ENCODE measurements at places on chromosomes 3 and 15.

- no peak for DNase-seq
These were observed 10.7 kb upstream of the AMOTL2 start for GRCh38 chr3:134384963-134385362.

DNA sequence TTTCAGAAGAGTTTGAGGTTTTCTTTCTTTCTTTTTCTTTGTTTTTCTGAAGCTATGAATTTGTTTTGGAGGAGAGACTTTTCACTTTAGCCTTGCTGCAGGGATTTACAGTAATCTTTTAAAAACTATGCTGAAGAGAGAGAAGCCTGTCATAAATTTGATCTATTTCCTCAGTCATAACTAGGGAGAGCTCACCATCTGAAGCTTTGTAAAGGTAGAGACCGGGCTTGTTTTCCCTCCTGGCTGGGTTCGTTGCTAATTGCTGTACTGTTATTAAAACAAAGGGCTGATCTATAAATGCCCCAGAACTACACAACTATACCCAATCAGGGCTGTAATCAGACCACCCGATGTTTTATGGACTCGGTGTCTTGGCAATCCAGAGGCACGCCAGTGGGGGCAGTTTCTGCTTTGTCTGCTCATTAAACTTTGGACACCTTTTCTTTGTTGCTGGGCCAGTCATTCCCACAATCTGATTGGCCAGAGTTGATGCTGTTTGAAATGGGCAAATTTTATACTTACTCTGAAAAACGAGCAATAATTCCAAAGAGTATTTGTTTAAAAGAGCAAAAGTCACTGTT lies 164.3 kb downstream of the CACNA1D start:
- no peak for DNase-seq

DNA sequence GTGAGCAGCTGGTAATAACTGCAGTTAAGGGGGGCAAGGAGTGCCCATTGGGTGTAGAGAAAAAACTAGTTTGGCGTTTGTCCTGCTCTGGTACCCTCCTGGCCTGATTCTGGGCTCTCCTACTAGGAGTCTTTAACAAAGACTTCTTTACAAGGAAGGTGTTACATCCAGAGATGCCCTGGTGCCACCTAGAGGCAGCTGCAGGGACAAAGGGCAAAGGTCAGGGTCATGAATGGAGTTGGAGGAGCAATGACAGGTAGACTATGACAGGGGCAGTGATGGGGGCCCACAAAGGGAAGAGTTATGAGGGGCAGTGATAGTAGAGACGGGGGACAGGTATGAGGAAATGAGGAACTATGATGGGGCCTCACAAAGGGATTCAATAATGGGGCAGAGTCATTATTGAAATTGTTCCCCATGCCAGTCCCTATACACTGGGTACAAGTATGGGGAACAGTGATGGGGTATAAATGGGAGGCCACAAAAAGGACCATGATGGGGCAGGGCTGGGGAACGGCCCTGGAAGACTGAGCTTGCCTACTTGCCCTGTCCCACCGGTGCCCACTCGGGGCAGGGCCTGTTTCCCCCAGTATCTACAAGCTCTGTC lies 7.9 kb downstream of the CCDC71 start:
- DNase-seq, result no peak

DNA sequence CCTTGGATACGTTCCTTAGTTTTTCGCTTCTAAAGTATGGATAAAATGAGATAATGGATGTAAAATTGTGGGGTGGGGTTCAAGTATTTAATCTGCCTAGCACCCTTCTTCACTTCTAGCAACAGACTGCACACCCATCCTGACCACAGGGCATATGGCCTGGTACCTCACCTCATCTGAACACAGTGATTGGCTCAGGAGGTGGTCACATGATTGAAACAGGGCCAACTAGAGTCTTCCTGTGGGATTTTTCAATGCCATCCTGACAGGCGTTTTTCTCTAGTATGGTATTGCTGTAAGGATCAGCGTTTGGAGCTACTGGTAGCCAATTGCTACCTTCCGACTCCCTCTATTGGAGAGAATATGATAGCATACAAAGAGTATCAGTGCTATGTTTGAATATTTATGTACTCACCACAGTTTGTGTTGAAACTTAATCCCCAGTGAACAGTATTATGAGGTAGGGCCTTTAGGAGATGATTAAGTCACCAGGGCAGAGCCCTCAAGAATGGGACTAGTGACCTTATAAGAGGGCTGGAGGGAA lies 172.2 kb downstream of the PPM1L start:
- no peak for DNase-seq

- no peak for DNase-seq
These were observed 6.3 kb downstream of the ST3GAL6 start for GRCh38 chr3:98769448-98769847.

- no peak for DNase-seq
These were observed 50.2 kb upstream of the ABHD10 start for GRCh38 chr3:111928613-111929012.

DNA sequence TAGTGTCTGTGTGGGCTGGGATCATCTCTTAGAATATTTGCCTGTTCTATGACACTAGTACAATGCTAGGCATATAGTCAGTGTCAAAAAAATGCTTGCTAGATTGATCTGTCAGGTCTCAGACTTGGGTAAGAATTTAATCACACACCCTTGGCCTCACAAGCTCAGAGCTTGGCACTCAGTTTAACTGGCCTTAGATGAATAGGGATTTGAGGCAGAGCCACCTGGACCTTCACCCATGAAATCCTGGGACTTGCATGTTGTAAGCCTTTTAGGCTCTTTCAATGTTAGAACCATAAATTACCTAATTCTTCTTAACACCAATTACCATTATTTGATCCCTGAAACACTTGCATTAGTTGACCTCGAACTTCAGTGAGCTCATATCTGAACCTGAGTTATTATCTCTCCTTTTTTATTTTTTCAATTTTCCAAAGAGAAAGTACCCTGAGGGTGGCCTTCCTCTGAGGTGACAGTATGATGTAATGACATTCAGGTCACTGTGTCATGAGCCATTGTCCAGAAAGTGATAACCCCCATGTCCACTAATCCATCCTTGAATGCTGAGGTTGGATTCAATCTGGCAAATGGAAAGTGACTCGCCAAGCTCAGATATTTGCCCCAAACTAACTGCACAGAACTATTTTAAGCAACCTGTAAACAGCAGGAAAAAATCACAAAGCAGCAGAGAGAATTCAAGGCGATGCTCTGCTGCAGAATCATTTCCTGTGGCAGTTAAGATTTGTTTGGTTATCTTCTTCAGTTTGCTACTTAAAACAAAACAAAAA lies 615.2 kb upstream of the NR2F2 start:
- DNase-seq, result no peak

DNA sequence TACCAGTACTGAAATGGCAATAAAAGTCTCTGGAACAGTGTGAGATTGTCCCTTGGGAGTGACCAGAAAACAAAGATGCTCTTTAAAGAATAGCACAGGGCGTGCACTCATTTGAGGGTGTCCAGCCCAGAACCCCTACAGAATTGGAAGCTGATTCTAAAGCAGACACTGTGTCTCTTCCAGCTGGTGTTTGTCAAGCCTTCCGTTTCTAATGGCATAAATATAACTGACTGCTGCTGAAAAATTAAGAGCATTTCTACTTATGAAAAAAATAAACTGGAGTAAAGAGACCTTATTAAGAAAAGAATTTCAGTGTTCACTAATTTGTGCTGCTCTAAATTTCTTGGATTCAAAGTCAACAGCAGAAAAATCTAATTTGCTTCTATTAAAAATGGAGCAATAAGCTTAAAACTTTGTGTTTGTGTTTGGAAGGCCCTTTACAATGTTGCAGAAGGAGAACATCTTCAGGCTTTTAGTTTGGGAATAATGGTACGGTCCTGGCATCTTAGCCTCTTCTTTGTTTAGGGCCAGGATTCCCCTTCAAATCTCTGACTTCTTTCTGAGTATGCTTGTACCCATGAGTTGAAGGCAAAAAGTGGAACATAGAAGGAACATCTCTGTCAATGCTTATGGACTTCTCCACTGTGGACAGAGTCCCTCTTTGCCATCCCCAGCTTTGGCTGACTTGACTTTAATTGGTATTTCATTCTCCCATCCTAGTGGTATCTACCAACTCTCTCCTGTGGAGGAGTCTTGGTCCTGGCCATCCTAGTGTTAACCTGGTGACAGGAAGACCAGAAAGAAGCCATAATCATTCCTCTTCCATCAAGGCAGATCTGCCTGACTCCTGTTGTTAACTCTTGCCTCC lies 65.9 kb downstream of the THSD4 start:
- no peak for DNase-seq

- DNase-seq, result no peak
These were observed 43.6 kb downstream of the SENP2 start for GRCh38 chr3:185629554-185630181.

GRCh38 chr3:22157848-22158247 lies 406.8 kb upstream of the ZNF385D start:
- no peak for DNase-seq

- DNase-seq, result no peak
These were observed 171.1 kb downstream of the MAGI1 start for GRCh38 chr3:65867463-65868210.

DNA sequence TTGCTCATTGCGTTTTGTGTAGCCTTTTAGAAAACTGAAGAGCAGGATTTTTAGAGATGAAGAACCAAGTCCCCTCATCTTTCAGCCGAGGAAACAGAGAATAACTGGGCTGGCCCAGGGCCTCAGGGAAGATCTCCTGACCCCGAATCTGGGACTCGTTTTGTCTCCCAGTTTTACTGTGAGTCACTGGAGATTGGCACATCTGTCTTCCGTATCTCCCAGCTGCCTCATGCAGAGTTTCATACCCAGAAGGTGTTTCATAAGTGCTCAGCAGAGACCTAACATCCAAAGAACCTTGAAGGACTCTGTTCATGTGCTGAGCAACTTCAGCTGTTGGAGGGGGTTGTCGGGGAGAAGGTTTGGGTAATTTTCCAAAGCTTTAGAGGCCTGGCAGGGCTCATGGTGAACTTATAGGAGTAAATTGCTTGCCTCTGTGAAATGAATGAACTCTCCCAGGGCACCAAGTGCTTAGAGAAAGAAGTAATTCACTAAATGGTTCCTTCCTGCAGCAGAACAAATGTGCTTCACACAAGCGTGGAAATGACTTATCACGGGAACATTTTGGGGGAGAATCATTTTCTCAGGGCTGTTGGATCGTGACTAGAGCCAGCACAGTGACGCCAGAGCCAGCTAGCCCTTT lies 121.4 kb downstream of the FAM43A start:
- no peak for DNase-seq

GRCh38 chr3:163779396-163780344 lies 1298.6 kb downstream of the SI start:
- DNase-seq, result no peak

GRCh38 chr15:72585476-72586058 lies 68.9 kb upstream of the GOLGA6B start:
- no peak for DNase-seq

- no peak for DNase-seq
These were observed 21.9 kb downstream of the ABTB1 start for GRCh38 chr3:127694467-127695215.

DNA sequence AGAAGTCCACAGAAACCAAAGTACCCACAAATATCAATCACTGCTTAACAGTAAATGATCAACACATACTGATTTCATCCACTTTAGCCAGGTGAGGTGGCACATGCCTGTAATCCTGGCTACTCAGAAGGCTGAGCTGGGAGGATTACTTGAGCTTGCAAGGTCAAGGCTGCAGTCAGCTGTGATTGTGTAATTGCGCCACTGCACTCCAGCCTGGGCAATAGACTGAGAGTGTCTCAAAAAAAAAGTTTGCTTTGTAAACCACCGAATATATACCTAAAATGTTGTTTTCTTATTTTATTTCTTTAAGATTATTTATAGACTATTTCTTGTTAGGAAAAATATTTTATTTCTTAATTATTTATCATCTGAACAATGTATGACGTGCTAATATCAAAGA lies 8.7 kb upstream of the ATP13A4 start:
- no peak for DNase-seq

- no peak for DNase-seq
These were observed 3.8 kb upstream of the KIF23 start for GRCh38 chr15:69410248-69410874.

- DNase-seq, result no peak
These were observed 1.4 kb upstream of the CHRNA7 start for GRCh38 chr15:32028921-32029320.

GRCh38 chr15:75349851-75350588 lies 3.2 kb downstream of the NEIL1 start:
- DNase-seq, result no peak

DNA sequence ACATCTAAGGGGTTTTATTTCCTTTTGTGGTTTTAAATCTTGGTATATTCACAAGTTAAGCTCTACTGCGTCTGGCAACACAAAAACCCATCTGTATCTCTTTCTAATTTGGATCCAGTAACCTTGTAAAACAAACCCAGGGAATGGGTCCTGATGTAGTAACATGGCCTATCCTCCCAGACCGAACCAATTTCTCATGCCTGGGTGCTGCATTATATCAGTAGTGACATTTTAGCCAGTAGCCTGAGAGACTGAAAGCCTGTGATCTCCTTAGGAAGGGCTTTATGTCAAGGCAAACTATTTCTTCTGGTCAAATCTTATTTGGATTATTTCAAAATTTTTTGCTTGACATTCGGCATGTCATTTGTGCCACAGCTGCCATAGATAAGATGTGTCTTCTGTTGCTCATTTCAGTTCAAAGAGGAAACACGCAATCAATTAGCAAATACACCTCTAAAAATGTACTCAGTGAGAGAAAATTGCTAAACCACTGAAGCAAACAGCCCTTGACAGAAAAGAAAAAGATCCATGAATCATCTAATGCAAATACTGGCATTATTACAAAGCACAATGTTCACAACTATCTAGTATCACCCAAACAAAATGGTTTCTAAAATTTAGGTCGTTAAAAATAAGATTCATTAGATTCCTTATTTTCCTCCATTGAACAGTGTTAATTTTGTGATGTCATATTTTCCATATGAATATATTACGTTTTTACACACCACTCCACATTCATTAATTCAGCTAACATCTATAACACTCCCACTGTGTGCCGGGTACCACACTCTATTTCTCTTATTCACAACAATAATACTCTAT lies 4.0 kb downstream of the NPTN start:
- DNase-seq, result no peak

DNA sequence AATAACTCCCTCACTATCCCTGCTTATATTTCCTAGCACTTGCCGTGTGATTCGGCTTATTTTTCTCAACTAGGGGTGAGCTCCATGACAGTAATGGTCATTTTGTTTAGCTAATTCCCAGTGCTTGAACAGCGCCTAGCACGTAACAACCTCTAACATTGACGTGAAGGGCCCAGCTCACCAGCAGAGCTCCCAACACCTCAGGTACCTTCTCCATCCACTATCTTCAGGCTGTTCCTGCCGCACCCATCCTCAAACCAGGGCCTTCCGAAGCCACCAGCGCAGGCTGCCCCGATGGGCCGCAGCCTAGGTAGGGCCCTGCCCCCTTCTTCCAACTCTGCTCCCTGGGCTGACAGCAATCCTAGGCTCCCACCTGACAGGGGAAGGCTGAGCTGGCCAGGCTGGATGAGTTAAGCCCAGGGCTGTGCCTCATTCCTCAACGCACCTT lies 751 bp upstream of the RPS17 start:
- DNase-seq, result no peak

GRCh38 chr3:181630853-181631252 lies 80.9 kb upstream of the SOX2 start:
- no peak for DNase-seq
